ENCODE measurements at places on chromosomes 3 and 15. TPM values are rescaled to one million over a fixed set of nuclear protein-coding genes. Genes with fewer than 3 reads are reported as not detected.

- peaks cover 2% of the 10 kb centered on the region for H3K4me1 ChIP-seq
- no peak overlapping the region for H3K27ac ChIP-seq
- no peak for DNase-seq
- H3K4me3 ChIP-seq, result no peak overlapping the region
Measured at GRCh38 chr15:32682569-32682968, 35.2 kb upstream of the GREM1 start.

- no peak for DNase-seq
- no peak overlapping the region for H3K4me3 ChIP-seq
- H3K36me3 ChIP-seq, result no peaks in the 10 kb centered on the region
- H3K27me3 ChIP-seq, result no peaks in the 10 kb centered on the region
- no peak overlapping the region for H3K27ac ChIP-seq
Measured at GRCh38 chr3:10516544-10517452, 11.4 kb upstream of the ATP2B2 start.

DNA sequence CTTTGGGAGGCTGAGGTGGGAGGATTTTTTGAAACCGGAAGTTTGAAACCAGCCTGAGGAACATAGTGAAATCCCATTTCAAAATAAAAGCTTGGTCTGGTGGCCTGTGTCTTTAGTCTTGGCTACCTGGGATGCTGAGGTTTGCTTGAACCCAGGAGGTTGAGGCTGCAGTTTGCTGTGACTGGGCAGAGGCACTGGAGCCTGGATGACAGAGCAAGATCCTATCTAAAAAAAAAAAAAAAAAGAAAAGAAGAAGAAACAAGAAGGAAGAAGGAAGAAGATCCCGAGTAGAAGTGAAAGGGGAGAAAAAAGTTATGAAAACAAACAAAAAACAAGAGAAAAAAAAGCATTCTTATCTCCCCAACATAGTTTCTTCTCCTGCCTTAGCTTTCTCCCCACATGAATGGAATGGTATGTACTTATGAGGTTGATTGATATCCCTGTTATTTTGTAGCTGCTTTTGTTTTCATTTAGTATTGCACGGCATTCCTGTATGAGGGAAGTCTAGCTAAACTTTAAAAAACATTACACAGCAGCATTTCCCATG is 42.4 kb downstream of the TMEM40 start:
- no peaks in the 10 kb centered on the region for H3K27me3 ChIP-seq
- DNase-seq, result no peak
- no peaks in the 10 kb centered on the region for H3K36me3 ChIP-seq
- H3K4me3 ChIP-seq, result no peak overlapping the region
- no peak overlapping the region for H3K27ac ChIP-seq
- H3K4me1 ChIP-seq, result peaks cover 6% of the 10 kb centered on the region

- H3K27ac ChIP-seq, result no peak overlapping the region
- no peak for DNase-seq
- H3K4me1 ChIP-seq, result no peaks in the 10 kb centered on the region
- H3K27me3 ChIP-seq, result no peaks in the 10 kb centered on the region
Measured at GRCh38 chr3:64814351-64814750, 126.6 kb upstream of the ADAMTS9 start.

- peaks cover 36% of the 10 kb centered on the region for H3K4me1 ChIP-seq
- no peak for DNase-seq
- no peaks in the 10 kb centered on the region for H3K27me3 ChIP-seq
- H3K36me3 ChIP-seq, result no peaks in the 10 kb centered on the region
- no peak overlapping the region for H3K4me3 ChIP-seq
Measured at GRCh38 chr15:41778521-41778920, 4.2 kb downstream of the MAPKBP1 start.

- no peaks in the 10 kb centered on the region for H3K27me3 ChIP-seq
- no peaks in the 10 kb centered on the region for H3K36me3 ChIP-seq
- no peak overlapping the region for H3K4me3 ChIP-seq
- peaks cover 15% of the 10 kb centered on the region for H3K4me1 ChIP-seq
- no peak overlapping the region for H3K27ac ChIP-seq
- no peak for DNase-seq
Measured at GRCh38 chr3:136671921-136672320, 80.3 kb downstream of the STAG1 start.

GRCh38 chr15:77025083-77025901 is 30.4 kb downstream of the PSTPIP1 start:
- no peak overlapping the region for H3K27ac ChIP-seq
- peaks cover 16% of the 10 kb centered on the region for H3K4me1 ChIP-seq
- H3K36me3 ChIP-seq, result no peaks in the 10 kb centered on the region
- no peaks in the 10 kb centered on the region for H3K27me3 ChIP-seq

- DNase-seq, result no peak
- no peak overlapping the region for H3K4me3 ChIP-seq
- no peaks in the 10 kb centered on the region for H3K4me1 ChIP-seq
- peaks cover 9% of the 10 kb centered on the region for H3K36me3 ChIP-seq
- no peak overlapping the region for H3K27ac ChIP-seq
- no peaks in the 10 kb centered on the region for H3K27me3 ChIP-seq
Measured at GRCh38 chr3:130956281-130956680, 62.4 kb downstream of the ATP2C1 start.

GRCh38 chr15:67805666-67806516 is 19.4 kb upstream of the SKOR1 start:
- H3K36me3 ChIP-seq, result no peaks in the 10 kb centered on the region
- no peaks in the 10 kb centered on the region for H3K27me3 ChIP-seq
- no peak overlapping the region for H3K4me3 ChIP-seq

- H3K36me3 ChIP-seq, result no peaks in the 10 kb centered on the region
- no peaks in the 10 kb centered on the region for H3K27me3 ChIP-seq
- no peak overlapping the region for H3K4me3 ChIP-seq
- peak; percentile 18 for DNase-seq
- no peak overlapping the region for H3K27ac ChIP-seq
- no peaks in the 10 kb centered on the region for H3K4me1 ChIP-seq
Measured at GRCh38 chr3:123700791-123701722, 116.2 kb upstream of the HACD2 start.

GRCh38 chr15:28895566-28895965 is 9.8 kb downstream of the APBA2 start:
- H3K27me3 ChIP-seq, result no peaks in the 10 kb centered on the region

DNA sequence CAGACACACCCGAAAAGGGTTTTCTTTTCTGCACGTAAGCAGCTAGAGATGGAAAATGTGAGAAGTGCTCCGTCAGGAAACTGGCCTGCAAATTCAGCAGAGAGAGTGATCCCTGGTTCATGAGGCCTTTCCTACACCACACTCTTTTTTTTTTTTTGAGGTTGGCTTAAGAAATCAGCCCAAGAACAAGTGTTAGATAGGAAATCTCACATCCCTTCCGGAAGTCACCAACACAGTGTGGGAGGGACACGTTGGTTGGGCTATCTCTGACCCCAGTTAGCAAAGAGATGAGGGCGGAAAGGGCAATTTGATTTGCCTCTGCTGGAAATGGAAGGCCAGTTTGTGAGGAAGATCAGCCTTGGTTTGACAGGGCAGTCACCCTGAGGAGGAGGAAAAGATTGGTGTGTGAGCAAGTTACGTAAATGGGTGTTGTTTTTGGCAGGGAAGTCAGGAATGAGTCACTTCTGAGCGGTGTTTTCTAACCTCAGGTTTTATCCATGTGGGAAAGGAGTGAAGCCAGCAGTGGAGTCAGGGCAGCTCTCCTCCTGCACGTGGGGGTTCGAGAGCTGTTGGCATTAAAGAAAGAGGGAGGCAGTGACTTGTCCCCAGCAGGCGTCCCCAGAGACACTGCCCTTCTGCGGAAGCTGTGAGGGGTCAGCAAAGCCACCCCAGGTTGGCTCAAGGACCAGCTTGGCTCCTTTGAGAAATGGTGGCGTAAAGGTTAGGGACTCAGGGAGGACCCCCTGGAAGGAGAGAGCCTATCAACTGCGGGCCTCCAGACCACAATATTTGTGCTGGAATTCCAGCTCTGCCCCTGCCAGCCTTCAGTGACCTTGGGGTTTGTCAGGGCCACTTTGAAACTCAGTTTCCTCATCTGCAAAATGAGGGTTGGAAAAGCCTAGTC is 237.6 kb upstream of the BHLHE40 start:
- peaks cover 31% of the 10 kb centered on the region for H3K4me1 ChIP-seq
- H3K4me3 ChIP-seq, result no peak overlapping the region
- peak; percentile 78 for DNase-seq
- no peaks in the 10 kb centered on the region for H3K36me3 ChIP-seq
- H3K27me3 ChIP-seq, result no peaks in the 10 kb centered on the region

DNA sequence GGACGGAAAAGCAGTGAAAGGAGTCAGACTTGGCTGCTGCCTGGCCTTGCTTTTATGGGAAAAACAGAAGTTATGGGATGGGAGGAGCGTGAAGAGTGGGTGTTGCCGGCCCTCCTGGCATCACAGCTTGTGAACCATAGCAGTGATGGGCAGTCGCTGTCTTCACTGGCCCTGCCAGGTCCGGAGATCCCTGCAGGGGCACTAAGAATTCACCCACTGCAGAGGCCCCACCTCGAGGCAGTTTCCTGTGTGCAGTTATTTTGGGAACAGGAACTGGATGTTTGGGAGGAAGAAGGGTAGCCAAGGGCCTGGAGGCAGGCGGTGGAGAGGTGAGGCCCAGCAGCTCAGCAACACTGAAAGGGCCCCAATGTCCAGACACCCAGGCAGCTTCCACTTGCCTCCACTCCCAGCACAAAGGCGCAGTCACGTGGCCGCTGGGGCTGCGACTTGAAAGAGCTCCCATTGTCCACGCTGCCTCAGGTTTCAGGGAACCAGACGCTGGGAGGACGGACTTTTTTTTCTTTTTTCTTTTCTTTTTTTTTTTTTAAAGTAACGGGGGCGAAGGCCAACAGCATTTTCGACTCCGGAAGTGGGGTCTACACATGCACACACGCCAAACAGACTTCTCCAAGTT is 255.6 kb downstream of the ZNF621 start:
- no peaks in the 10 kb centered on the region for H3K27me3 ChIP-seq
- H3K27ac ChIP-seq, result no peak overlapping the region
- H3K36me3 ChIP-seq, result no peaks in the 10 kb centered on the region
- H3K4me3 ChIP-seq, result no peak overlapping the region
- DNase-seq, result peak; percentile 73
- peaks cover 15% of the 10 kb centered on the region for H3K4me1 ChIP-seq

DNA sequence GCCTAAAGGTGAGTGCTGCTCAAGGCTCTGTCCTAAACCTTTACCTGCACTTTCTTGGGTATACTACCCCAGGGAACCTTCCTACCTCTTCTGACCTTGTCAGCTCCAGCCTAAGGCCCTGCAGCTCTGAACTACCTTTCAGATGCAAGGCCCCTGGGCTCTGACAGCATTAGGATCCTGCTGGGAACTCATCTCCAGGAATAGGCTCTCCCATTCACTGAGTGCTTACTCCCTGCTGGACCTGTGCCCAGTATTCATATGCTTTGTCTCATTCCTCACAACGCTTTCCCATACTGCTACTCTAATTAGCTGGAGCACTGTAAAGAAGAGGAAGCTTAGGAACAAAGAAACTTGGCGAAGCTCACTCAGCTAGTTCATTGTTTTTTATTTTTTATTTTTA is 53.8 kb upstream of the RAB6B start:
- H3K27me3 ChIP-seq, result no peaks in the 10 kb centered on the region
- H3K27ac ChIP-seq, result no peak overlapping the region
- H3K4me1 ChIP-seq, result peaks cover 2% of the 10 kb centered on the region
- no peak for DNase-seq
- no peak overlapping the region for H3K4me3 ChIP-seq
- no peaks in the 10 kb centered on the region for H3K36me3 ChIP-seq

Gene FANCD2OS
- total RNA-seq, result not detected

Gene HDAC11
- total RNA-seq, result 13.8 TPM

Gene CNTN6
- not detected for total RNA-seq

Gene LYZL4
- not detected for total RNA-seq

Gene TP63
- not detected for total RNA-seq

Gene PATL2
- 1.6 TPM for total RNA-seq

Gene ZNF662
- total RNA-seq, result 6.5 TPM

Gene RBPMS2
- 0.26 TPM for total RNA-seq

Gene FOXL2
- total RNA-seq, result not detected

Gene PPARG
- total RNA-seq, result 44.2 TPM
